Astrocyte of the hippocampus (primary cell): ENCODE measurements at places on chromosomes 7 and 10.
A peak's percentile ranks its signal among the peaks of the same experiment; 100 is the strongest.

DNA sequence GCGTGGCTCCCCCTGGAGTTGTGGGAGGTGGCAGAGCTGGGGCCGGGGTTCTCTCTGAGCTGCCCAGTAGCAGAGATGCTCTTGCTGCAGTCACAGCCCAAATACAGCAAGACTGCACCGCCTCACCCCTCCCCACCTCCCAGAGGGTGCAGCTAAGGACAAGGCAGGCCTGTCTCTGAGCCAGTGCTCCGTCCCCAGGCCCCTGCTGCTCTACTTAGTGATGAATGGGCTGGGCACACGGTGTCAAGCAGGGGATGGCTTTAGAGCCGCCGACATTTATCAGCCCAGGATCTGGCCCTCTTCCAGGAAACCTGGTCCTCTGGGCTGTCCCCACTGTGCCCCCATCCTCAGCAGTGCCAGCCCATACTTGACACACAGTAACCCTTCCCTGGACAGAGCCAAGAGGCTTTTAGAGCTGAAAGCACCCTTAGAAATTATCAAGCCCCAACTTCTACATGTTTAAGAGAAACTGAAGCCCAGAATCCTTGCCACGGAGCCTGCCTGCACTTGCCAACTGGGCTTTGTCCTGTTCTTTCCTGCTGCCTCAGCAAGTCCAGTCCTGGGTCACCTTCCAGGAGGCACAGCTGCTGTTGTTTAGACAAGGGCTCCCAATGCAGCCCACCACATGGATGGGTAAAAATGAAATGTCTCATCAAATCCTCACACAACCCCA is 137.1 kb upstream of the UNC5B start:
- DNase-seq, result no peak

DNA sequence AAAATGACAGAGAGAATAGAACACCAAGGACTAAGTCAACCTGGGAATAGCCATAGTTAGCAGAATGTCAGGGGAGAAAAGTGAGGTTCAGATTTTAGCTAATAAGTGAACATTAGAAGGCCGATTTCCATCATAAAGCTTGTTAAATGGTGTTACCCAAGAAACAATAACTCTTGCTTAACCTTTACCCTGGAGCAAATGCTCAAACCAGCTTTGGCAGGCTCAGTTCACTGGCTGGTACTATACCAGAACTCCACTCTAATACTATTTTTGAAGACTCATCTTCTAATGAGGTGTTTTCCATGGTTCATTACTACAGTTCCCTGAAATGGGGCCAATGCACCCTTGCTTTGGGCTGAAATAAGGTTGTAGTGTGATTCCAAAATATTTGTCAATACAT is 61.3 kb downstream of the RNLS start:
- no peak for DNase-seq

- no peak for DNase-seq
Observed at GRCh38 chr10:117086546-117086945, 51.5 kb downstream of the VAX1 start.

DNA sequence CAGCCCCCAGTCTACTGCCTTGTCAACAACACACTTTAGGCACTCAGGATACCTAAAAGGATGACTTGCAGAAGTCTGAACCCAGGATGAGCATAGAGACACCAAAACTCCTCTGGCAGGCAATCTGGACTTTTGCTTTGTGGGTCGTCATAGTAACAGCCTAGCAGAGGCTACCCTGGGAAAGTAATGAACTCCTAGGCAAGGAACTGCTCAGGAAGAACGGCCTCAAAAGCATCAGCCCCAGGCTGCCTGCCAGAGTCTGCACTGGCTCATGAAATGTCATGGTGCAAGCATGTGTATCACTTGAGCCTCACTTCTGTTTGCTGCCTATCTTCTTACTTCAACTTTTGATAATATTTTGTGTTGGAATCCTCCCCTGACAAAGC is 715.1 kb downstream of the GRID1 start:
- DNase-seq, result peak; percentile 39

DNA sequence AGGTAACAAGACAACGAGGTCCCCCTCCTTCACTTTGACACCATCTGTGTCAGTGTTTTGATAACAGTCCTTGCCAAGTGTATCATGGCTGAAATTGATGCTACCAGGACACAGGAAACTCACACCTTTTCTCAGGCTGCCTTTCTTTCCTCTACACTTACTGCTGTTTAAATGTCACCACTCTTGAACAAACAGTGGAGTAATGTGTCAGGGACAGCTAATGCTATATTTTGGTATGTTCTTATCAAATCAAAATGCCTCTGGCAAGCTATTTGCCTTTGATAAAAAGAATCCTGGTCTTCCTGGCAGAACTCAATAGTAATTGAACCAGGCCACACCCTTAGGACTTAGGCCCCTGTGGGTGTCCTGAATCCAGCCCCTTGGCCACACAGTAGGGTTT is 692.9 kb downstream of the LRMDA start:
- no peak for DNase-seq

DNA sequence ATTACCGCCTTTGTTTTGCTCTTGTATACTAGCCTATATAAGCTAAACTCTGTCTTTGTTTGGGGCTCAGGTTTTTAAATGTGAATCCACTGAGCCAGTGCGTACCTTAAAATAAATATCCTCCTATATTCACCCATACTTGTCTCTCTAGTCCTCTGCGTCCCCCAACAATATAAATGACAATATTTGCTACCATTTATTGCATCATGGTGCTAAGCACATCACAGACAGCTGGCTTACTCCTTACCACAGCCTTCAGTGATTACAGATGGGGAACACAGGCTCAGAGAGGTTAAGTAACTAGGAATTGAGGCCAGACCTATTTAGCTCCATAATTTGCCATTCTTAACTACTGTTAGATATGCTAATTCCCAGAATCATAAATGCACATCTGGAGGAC is 3.4 kb upstream of the ADCK2 start:
- DNase-seq, result no peak

GRCh38 chr10:108791794-108792474 is 1131.4 kb downstream of the XPNPEP1 start:
- no peak for DNase-seq

- DNase-seq, result peak; percentile 96
Observed at GRCh38 chr10:102225646-102226541, at the start of gene ELOVL3. Gene ELOVL3 (plus strand): TSS chr10:102226299. CDS start chr10:102226549, 250 bp downstream.

DNA sequence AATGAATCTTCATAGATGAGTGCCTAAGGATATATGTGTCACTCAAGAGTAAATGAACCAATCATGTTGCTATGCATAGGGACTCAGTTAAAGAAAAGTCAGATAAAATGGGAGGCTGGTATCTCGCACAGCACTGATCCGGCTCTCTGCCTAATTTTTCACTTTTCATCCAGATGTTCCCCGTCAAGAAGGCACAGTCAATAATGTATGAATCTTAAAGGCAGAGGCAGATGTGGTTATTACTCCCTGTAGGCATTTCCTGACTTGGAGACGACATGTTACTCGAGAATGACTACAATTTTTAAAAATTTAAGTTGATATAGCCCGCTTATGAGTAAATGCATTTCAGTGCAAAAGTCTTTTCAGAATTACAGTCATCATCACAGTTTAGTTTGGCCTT is 113.6 kb downstream of the TBXAS1 start:
- DNase-seq, result no peak

GRCh38 chr7:117269417-117269816 is 53.4 kb downstream of the WNT2 start:
- DNase-seq, result peak; percentile 64

DNA sequence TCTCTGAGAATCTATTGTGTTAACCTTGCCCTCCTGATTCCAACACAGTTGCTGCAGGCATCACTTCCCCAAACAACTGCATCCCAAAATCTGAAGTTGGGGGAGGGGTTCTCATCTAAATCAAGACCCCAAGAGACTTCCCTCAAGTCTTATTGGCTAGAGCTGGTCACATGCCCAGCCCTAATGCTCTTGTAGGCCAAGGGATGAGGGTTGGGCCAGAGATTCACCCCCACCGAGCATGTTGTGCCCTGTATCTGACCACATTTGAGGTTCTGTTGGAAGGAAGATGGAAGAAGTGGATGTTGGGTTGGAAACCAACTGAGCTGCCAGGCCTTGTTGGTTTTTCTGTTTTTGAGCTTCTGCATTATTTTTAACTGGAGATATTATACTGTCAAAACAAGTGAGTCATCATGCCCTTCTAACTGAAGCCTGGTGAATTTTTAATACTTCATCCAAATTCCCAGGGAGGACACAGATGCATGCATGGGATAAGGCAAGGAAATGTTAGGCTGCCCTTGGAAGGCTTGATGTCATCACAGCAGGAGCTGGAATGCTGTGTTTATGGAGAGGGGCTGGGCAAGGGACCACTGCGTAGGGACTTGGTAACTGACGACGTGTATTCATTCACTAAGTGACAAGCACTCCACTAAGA is 68.6 kb upstream of the CACUL1 start:
- no peak for DNase-seq

DNA sequence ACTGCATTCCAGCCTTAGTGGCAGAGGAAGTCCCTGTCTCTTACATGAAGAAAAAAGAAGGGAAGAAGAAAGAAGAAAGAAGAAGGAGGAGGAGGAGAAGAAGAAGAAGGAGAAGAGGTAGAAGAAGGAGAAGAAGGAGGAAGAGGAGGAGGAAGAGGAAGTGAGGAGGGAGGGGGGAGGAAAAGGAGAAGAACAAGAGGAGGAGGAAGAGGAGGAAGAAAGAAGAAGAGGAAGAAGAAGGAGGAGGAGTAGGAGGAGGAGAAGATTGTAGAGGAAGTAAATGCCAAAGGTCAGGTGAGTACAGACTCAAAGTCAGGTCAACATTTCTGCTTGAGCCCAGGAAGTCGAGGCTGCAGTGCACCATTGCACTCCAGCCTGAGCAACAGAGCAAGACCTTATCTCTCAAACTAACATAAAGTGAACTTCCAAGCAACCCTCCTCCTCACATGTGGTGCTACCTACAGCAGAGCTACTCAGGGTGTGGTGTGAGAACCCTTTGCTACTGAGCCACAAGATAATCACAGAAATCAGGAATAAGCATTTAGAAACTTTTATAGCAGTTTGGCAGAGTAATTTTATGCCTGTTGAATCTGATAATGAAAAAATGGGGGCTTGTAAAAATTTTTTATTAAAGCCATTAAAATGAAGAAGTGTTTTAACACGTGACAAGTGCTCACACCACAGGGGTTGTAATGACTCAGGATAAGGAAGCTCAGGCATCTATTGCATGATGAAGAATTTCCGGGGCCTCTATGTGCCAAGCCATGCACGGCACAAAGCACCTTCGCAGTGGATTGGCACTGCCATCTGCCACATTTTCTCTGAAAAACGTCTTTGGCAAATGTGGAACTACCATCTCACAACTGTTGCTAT is 224.9 kb upstream of the AUTS2 start:
- DNase-seq, result peak; percentile 74

- DNase-seq, result peak; percentile 23
Observed at GRCh38 chr10:24156686-24157085, 52.3 kb upstream of the KIAA1217 start.

GRCh38 chr10:78776756-78777155 is 292.0 kb upstream of the ZMIZ1 start:
- DNase-seq, result no peak

DNA sequence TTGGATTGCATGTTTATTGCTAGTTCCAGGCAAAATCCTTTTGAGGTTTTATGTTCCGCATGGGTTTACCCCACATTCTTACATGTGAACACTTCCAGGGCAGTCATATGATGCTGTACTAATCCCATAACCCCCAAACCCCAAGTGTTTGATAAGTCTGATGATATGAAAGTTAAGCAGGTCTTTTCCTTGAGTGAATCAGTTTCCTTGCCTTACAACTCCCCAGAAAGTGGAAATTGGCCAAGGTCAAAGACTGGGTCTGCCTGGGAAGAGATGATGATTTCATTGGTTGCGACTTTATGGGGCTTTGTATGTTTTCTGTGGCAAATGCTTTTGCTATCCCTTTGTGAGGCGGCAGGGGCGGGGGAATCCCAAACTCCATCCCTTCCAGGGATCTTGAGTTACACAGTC is 24.7 kb downstream of the AFAP1L2 start:
- DNase-seq, result no peak

DNA sequence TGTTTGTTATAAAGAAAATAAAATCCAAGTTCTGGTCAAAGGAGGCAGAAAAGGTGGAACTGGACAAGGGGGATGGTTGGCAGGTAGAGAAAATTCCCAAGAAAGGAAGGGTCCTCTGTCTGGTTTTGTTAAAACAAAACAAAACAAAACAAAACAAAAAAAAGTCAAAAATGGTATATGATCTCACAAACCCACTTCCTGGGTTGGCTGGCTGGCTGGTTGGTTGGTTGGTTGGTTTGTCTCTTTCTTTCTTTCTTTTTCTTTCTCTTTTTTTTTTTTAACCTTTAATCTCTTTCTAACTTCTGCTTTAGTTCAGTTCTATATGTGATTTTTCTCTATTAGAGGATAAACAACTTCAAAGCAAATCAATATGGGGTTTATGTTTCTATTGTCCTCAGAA is 41.1 kb upstream of the CPN1 start:
- no peak for DNase-seq

GRCh38 chr7:29839302-29839701 is 33.0 kb downstream of the WIPF3 start:
- DNase-seq, result peak; percentile 61

DNA sequence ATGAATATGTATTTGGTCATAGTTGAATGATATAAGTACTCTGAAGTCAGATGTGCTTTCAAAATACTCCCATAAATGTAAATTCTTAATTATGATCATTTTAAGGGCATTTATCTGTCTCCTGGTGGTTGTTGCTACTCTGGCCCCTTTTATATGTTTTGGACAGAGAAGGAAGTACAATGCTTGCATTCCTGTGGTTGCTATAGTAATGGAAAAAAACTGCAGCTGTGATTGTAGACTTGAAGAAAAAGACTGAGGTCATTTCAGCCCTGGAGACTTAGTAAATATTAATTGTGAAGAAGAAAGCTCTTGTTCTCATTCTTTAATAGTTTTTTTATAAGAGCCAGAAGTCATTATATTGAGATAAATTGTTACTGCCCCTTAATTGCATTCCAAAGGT is 70.2 kb upstream of the FERD3L start:
- DNase-seq, result peak; percentile 82

DNA sequence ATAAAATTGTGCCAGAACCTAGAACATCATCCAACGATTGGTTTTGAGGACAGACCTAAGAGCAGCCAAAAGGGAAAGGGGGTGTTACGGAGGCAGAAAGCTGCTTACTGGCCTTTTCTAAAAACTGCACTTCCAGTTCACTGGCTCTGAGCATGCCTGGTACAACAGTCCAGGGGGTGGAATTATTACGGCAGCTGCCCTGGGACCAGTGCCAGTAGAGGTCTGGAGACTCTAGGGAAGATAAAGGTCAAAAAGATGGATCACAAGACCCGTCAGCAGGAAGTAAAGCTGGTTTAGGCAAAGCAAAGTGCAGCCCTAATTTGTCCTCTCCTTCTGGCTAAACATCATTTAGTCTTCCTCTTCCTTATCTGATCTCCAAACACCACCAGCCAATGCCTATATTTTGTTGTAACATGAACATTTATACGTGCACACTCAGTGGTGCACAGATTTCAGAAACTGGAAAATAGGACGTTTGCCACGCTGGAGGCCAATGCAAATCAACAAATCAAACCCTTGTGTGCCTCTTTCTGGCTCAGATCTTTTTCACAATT is 216.4 kb upstream of the DPP6 start:
- no peak for DNase-seq

DNA sequence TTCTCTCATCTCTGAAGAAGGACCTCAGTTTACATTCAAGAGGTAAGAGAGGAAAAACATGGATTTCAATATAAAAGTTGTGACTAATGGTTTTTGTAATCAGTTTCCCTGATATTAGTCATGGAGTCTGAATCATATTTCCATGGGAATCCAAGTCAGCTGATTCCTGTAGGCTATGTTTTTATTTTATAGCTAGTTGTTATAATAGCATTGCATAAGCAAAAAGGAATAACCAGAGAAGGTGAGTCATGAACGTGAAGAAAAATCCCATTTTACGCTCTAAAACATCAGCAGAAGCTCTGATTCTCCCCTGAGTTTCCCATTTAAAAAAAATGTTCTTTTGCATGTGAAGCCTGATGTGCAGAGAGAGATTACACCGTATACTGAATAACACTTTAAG is 299.3 kb downstream of the SFMBT2 start:
- DNase-seq, result peak; percentile 20
